ENCODE measurements at places on chromosomes 1 and 21. TPM values are rescaled to one million over a fixed set of nuclear protein-coding genes. Genes with fewer than 3 reads are reported as not detected.

DNA sequence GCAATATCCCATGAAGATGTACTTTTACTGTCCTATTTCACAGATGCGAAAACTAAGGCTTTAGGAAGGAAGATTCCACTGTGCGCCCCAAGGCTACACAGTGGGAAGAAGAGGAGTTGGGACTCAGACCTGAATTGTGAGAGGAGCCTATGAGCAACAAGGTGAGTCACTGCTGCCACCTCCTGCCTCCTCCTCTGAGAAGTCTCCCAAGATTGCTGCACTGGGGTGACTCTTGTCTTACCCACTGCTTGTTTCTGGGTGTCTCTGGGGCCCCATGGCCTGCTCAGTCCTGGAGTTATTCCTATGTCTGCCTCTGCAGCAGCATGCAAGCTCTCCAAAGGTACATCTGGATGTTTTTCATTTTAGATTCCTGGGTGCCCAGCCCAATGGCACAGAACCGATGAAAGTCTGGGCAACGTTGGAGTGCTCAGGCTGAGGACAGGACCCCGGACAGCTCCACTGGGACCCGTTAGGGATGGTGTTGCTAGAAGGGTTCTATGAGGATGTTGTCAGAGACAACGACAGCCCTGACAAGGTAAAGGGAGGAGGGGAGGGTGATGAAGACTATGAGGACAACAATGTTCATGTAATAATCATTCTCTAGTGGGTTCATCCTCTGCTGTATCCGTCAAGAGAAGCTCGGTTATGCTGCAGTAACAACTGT, 11.0 kb upstream of the C1QA start:
- DNase-seq, result peak; percentile 17

DNA sequence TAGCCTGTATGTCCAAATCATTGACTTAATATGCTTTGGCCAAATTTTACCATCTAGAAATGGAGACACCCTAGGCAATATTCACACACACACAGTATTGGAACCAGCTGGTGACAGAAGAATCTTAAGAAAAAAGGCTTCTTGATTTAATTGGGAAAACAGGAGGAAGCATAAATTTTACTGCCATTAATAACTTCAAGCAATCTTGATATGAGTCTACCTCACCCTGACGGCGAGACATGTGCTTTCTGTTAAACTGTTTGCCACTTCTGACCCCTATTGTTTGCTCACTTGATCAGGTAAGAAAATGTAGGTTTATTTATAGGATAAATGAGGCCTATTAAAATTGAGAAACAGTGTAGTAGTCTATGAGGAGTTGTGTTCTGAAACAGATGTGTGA, 73.2 kb downstream of the KIFAP3 start:
- DNase-seq, result no peak

DNA sequence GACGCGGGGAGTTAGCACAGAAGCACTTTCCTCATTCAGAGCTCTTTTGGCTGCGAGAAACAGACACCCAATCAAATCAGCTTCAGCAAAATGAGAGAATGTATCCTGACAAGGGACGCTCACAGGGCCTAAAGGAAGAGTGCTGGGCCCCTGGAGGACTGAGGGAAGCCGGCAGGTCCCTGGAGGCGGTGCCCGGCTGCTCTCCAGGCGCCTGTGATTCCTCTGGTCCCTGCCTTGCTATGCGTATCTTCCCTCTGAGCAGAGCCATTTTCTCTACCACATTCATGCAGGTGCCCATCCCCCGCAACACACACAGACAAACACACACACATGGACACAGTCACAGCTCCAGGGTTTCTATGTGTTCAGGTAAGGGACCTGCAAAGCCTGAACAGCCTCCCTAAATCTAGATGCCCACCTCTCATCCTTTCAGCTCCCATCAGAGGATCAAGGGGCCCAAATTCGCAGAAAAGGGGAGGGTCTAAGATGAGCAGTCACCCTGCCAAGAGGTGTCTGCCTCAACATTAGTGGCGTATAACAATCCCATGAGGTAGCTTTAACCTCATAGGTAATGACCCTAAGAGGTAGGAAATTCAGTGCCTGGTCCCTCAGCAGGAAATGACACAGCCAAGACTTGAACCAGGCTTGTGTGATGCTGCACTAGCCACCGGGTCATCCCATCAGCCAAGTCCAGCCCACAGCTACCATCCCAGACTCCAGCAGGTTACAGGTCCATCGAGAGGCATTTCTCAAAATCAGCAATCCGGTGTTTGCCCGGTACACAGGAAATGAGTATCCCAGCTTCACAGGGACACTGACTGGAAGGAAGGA, 29.0 kb downstream of the PTAFR start:
- DNase-seq, result no peak

The MORN1 gene
- polyA plus RNA-seq, result 19.5 TPM

- no peak for DNase-seq
Observed at GRCh38 chr1:172402878-172403569, 17.5 kb upstream of the C1orf105 start.

The APOBEC4 gene
- polyA plus RNA-seq, result not detected

DNA sequence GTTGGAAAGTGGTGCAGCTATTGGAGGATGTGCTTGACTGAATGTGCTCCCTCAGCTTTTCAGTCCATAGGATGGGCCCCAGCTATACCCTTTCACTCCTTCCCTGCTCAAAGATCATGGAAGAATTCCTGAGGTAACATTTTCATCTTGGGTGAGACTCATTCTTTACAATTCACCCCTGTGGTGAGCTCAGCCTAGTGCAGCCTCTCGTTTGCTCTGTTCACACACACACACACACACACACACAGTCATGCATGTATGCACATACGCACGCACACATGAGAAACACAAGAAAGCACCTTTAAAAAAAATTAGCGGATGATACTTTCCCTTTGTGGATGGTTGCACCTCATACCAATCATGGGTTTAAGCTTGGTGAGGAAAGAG, 25.8 kb downstream of the CCN1 start:
- DNase-seq, result no peak

Measured in renal cortex interstitium (tissue), 15 donors.